ENCODE measurements at places on chromosomes 4 and X.

DNA sequence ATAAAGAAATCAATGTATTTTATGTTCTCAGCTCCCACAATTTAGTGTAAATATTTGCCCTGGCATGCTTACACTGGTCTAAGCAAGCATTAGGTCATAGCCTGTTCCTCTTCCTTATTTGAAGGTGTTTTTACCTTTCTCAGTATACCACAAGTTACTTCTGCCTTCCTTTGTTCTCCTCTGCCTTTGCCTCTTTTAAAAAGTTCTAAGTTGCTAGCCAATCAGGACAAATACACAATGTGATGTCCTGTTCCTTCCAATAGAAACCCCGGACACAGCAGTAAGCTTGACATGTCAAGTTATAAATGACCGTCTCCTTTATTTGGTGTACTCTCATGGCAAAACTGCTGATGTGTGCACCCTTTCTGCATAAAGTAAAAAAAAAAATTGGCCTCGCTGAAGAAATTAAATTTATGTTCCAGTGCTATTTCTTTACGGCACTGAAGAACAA lies 49.4 kb downstream of the UGT2B10 start:
- DNase-seq = no peak

GRCh38 chr4:140213116-140213515 lies 59.1 kb upstream of the MAML3 start:
- DNase-seq = no peak

DNA sequence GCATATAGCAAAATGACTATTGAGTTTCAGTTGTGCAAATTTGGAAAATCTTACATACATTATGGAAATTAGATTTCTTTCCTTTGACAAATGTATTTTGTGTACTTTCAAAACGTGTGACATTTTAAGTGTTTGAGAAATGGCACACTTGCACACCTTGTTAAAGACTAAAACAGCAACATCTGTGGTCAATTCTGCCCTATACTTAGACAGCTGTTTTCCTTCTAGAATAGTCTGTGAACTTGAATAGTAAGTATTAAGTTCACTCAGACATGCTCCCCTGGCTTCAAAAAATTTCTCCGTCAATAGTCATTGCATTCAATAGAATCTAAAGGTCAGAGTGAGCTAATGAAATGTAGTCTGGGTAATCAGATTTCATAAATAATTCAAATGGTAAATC lies 21.7 kb upstream of the TBC1D9 start:
- no peak for DNase-seq

DNA sequence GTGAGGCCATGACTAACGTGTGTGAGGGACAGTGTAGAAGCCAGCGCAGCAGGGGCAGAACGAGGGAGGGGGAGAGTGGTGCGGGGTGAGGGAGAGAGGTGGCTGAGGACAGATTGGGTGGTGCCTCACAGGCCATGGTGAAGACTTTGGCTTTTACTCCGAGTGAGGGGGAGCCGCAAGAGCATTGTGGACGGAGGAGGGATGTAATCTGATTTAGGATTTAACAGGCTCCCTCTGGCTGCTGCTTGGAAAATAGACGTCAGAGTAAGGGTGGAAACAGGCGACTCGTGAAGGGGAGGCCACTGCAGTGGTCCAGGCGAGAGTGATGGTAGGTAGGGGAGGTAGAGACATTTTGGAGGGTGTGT lies 13.0 kb downstream of the PPP1R3F start:
- no peak for DNase-seq

- DNase-seq = no peak
Observed at GRCh38 chr4:117154251-117154650, 68.9 kb upstream of the TRAM1L1 start.

All from GF-D8 (cell line).